ENCODE measurements at places on chromosomes 2 and 18.
A peak's percentile ranks its signal among the peaks of the same experiment; 100 is the strongest.

DNA sequence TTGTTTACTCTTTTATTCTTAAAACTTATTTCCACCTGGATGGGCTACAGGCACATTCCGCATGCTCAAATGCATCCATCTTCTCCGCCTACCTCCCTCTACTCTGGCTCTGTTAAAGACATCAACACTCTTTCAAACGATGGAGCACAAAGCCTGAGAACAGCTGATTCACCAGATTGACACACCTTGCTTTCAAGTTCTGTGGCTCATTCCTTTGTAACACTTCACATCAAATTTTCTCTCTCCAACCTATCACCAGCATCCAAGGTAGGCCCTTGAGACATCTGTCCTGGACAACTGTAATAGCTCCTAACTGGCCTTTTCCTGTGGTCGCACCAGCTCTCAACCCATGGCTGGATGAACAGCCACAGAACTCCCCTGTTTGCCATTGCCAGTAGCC, 274.5 kb downstream of the BCL11A start:
- no peak for DNase-seq

- no peak for DNase-seq
Observed at GRCh38 chr2:237411092-237411601, 2.8 kb downstream of the COL6A3 start.

GRCh38 chr18:48962252-48962993, 11.7 kb upstream of the SMAD7 start:
- no peak for DNase-seq

DNA sequence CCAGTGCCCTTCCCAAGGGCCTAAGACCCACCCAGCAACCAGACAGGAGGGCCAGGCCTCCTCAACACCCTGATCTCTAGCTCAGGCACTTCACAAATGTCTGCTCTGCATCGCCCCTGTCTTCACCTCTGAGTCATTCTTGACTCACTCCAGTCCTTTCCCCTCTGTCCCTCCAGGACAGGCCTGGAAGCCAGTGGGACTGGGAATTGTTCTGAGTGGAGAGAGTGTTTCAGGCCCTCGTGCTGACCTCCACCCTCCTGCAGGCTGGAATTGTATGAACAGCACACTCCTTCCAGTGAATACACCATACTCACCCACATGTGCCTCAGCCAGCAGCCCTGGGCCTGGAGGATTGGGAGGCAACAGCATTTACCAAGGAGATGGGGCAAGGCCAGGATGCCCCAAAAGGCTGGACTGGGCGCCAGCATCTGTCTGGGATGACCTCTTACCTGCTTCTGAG, 304.2 kb downstream of the CYP26B1 start:
- DNase-seq: no peak

DNA sequence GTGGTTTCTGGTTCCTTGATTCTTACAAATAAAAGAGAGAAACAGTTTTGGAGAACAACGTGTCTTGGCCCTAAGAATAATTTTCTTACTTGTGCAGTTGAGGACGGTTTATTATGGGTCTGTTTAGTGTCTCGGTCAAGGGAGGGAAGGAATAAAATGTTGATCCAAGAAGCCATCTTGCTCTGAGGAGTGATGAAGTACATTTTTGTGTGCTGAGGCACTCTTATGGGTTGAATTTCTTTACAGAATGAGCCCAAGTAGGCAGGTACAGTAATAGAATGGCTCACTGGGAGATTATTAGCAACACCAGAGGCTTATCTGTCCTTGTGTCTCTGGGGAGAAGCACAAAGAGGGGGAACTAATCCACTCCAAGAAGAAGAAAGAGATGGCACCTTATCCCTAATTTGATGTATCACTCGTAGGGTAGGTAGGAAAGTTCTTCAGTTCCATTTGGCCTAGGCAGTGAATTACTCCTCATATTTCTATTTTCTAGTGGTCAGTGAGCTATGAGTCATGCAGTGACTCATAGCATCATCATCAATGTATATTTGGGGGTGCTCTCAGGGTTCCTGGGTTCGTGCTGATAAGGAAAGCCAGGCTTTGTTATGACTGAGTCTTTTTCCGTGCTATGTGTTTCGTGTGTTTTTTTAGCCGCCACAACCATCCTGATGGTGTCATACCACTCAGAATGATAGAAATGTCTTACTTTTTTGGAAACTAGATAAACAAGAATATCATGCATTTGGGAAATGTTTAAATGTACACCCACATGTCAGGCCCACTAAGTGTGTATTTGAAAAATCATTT, 250.1 kb upstream of the CTAGE1 start:
- DNase-seq: no peak

GRCh38 chr2:222864296-222864695, 3.5 kb downstream of the ACSL3 start:
- DNase-seq: no peak

DNA sequence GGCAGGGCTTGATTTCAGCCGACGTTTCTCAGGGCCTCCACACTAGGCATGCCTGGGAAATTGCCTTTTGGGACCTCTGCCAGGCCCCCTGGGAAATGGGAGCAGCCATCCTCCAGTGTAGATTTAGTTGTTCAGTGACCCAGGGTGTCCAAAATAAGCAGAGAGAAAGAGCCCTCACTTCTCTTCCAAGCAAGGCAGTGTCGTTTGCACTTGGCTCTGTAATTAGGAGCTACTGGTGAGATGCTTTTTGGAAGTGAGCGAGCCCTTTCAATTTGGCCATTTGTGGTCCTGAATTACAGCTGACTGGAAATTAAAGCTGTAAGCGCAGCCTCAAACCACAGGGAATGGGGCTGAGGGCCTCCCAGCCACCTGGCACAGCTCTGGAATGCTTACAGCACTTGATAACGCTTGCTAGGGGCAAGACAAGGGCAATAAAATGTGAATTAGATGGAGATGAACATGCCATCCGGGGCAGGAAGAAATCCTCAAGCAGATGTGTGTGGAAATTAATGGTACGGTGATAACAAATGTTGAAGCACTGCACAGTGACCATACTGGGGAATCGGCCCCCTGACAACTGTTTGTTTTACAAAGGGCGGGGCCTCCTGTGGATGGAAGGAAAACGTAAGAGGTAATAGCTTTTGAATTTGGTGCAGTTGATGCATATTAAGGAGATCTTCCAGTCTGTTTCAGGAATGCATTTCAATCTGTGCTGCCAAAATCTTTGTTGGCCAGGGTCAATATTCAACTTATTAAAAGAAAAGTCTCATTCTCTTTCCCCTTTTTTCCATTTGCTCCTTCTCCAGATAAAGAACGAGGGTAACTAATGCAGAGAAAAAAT, 173.1 kb downstream of the UXS1 start:
- no peak for DNase-seq

DNA sequence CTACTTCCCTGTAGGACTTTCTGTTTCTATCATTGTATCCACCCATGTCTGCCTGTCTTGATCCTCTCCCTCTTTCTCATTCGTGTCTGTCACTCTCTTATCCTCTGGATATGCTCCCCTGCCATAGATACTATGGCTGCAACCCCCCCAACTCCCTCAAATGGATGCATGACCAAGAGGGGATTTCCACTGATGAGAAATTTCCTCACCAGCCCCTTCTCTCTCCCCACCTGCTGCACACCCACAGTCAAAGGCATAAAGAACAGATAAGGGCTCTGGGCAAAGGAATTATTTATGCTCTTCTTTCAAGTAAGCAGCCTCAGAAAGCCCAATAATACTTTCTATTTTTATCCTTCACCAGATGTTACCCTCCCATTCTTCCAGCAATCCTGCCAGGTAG, 121.3 kb downstream of the FOXI3 start:
- DNase-seq: no peak

- DNase-seq: no peak
Observed at GRCh38 chr2:134021830-134022524, 231.9 kb upstream of the MGAT5 start.

GRCh38 chr2:224429441-224429810, 27.5 kb upstream of the FAM124B start:
- no peak for DNase-seq

DNA sequence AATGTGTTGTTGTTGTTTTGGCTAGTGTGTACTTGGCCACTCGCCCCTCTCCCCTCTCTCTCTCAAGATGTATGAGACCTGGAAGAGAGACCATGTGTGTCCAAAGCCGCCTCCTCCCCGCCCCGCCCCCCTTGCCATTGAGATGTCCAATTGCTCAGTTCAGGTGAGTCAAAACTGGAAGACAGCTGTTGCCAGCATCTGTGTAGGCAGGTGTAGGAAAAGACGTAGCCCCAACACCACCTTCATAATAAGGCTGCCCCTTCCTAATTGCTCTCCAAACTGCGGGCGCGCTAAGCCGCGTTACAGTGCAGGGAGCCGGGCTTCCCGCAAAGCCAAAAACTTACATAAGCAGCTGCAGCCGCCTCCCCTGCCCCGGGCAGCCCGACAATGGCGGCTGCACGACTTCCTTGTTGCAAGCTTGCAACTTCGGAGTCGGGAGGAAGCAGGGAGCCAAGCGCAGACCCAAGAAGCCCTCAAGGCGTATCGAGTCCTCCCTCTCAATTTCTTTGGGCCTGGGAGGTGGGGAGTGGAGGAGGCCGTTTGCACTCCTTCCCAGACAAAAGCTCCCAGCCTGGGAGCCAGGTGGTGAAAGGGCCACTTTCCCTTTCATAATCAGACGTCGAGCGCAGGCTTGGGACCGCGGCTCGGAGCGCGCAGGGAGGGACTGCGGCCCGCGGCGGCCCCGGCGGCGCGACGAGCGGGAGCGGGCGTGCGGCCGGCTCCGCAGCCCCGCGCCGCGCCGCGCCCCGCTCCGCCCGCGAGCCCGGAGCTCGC, 882 bp downstream of the ZBTB14 start:
- peak; percentile 27 for DNase-seq

- DNase-seq: no peak
Observed at GRCh38 chr2:67755156-67755882, 307.5 kb downstream of the C1D start.

GRCh38 chr2:235558572-235558971, 64.7 kb downstream of the AGAP1 start:
- no peak for DNase-seq

DNA sequence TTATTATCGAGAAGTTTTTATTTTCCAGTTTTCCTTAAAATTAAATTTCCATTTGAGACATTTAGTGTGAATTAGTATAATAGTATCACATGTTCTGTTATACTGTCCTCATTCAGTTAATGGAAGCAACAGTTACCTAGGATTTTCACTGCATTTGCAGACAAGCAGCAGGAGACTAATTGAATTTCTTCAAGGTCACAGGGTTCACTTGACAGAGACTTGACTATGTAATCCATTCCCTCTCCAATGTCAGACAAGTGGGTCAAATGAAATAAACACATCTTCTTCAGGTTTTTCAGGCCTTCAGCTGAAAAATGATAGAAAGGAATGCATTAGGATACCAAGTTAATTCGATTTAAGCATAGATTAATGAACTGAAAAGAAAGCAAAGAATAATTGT, 26.7 kb downstream of the NLRC4 start:
- DNase-seq: no peak

DNA sequence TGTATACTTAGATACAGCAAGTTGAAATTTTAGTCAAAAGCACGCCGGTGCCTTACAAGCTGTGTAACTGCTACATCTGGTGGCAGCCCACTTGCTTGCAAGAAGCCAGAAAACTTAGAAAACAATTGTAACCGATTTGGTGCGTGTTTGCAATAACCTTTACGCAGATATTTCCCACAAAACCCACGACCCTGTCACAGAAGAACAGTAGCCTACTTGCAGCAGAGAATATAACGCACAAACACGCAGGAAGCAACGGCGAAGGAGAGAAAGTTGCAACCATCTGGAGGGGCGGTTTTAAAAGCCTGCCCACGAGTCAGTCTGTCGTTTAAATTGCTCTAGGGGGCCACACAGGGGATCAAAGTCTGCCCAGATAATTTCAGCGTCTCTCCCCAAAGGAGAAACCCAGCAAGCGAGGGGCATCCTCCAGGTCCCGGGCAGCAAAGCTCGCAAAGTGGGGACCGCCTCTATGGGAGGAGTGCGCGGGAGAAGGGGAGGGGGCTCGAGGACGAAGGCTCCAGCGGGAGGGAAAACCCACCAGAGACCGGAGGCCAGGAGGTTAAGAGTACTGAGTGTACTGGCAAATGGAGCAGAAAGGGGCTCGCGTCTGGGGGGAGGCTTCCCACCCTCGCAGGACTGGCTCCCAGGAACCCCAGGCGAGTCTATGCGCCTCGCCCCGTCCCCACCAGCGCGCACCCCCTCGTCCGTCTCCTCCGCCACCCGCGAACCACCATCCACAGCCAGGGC, 1.1 kb downstream of the TLK1 start:
- peak; percentile 8 for DNase-seq

GRCh38 chr2:128196471-128196931, 105.5 kb downstream of the UGGT1 start:
- DNase-seq: no peak

DNA sequence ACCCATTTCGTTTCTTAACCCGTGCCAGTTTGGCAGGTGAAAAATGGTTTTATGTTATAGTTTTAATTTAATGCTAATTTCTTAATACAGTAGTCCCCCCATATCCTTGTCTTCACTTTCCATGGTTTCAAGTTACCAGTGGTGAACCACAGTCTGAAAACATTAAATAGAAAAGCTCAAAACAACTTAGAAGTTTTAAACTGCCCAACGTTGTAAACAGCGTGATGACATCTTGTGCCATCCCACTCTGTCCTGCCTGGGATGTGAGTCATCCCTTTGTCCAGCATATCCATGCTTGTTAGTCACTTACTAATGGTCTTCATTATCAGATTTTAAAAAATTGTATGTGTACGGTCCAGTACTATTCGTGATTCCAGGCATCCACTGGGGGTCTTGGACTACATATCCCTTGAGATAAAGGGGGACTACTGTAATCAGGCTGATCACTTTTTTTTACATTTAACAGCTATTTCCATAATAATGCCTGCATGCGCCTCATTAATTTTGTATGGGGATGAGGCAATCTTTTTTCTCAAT, 31.9 kb downstream of the SLC66A3 start:
- DNase-seq: no peak

GRCh38 chr2:118667964-118668363, 179.5 kb downstream of the EN1 start:
- DNase-seq: no peak

DNA sequence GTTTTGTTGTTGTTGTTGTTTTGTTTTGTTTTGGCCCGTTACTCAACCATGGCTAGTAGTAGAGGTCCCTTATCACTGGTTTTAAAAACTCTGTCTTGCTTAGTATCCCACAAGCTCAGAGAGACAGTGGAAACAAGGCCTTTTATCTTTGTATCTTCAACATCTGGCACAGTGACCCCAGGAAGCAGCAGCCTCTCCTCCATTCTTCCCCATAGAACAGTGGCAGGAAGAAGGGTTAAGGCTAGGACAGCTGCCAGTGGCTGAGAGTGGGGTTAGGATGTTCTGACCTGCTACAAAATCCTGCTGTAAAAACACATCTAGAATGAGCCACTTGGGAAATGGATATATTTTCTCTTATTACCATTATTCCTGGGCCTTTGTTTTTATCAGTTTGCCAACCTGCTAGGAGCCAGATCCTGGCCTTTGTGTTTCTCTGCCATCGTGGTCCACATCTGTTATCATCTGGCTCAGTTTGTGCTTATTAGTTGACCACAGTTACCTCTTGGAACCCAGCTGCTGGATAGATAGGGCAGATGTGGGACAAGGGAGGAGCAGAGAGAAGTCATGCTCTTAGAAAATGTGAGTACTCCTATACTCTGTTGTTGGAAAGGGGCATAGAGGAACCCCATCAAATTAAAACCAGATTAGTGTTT, 246.8 kb downstream of the AGPS start:
- no peak for DNase-seq
